H54 (cell line): ENCODE measurements at places on chromosomes 11 and 22.

GRCh38 chr11:67285541-67286498 lies 3.3 kb upstream of the ANKRD13D start:
- no peak for DNase-seq

GRCh38 chr11:17431139-17431538 lies 42.7 kb upstream of the KCNJ11 start:
- DNase-seq: no peak

- DNase-seq: no peak
These were observed 22.6 kb downstream of the IGLL1 start for GRCh38 chr22:23557467-23557866.

DNA sequence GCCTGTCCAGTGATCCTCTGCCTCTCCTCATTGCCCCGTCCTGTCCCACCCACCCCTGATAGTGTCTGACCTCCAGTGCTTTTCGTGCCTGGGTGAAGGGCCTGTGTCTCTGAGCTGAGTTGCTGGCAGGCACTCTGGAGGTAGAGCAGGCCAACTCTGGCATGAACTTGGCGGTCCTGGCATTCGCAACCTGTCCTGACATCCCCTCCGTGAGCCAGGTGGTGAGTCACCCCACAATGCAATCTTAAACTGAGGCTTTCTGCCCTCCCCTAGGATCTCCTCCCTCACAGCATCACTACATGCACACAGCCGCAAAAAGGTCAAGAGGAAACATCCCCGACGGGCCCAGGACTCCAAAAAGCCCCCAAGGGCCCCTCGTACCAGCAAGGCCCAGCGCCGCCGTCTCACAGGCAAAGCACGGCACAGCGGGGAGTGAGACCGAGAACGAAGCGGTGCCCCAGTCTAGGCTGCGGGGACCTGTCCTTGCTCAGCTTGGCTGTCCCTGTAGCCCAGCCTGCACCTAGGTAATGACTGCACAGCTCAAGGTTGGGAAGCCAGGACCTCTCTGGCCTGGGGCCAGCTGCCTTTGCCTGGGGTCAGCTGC lies 4.9 kb downstream of the NOL12 start:
- no peak for DNase-seq

GRCh38 chr22:45305456-45306075 lies 4.2 kb upstream of the FAM118A start:
- DNase-seq: no peak
